ENCODE measurements at places on chromosomes 5 and 9.

DNA sequence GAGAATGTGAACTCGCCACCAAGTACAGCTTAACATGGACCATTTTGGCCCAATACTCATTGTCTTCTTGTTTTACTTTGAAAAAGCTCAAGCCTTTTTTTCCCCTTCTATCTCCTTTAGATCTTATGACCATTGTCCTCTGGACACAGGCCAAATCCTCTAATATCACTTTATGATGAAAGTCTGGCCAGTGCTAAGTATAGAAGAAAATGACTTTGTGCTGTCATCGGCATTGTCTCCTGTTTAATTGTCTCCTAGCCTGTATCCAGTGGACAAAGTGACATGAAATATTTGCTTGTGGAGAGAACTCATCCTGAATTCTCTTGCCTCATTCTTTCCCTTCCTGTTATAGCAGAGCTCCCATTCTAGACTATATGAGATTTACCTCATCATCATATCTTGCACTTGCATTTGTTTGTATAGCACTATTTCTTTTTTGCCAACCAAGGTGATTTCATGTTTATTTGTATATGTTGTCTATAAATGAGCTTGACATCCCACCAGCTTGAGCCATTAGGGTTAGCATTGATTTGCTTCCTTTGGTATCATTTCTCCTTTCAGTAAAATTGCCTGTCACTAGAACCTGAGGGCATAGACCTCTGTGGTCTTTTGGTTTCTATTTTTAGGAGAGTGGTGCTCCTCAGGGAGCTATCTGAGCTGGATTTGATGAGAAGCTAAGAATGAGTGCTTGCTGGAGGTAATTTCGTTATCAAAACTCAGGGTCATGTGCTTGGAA is 18.8 kb upstream of the TNFAIP8 start:
- DNase-seq = no peak
- no peaks in the 10 kb centered on the region for H3K36me3 ChIP-seq
- no peaks in the 10 kb centered on the region for H3K27me3 ChIP-seq
- H3K4me1 ChIP-seq = no peaks in the 10 kb centered on the region
- H3K27ac ChIP-seq = no peak overlapping the region

DNA sequence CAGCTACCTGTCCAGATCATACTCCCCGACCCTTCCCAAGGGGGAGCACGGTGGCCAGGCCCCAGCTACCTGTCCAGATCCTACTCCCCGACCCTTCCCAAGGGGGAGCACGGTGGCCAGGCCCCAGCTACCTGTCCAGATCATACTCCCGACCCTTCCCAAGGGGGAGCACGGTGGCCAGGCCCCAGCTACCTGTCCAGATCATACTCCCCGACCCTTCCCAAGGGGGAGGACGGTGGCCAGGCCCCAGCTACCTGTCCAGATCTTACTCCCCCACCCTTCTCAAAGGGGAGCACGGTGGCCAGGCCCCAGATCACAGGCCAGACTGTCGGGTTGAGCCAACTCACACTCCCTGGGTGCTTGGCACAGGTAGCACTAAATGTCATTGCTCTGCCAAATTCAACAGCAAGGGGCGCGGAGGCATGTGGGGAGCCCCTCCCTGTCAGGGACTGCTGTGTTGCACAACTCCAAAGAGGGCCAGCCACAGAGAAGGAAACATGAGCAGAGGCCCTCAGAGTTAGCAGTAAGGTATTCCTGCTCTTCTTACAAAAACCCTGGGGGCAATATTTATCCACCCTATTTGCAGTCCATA is 136.9 kb downstream of the OLFM1 start:
- H3K4me3 ChIP-seq = no peak overlapping the region
- no peak for DNase-seq
- no peak overlapping the region for H3K27ac ChIP-seq
- no peaks in the 10 kb centered on the region for H3K36me3 ChIP-seq
- H3K27me3 ChIP-seq = no peaks in the 10 kb centered on the region

DNA sequence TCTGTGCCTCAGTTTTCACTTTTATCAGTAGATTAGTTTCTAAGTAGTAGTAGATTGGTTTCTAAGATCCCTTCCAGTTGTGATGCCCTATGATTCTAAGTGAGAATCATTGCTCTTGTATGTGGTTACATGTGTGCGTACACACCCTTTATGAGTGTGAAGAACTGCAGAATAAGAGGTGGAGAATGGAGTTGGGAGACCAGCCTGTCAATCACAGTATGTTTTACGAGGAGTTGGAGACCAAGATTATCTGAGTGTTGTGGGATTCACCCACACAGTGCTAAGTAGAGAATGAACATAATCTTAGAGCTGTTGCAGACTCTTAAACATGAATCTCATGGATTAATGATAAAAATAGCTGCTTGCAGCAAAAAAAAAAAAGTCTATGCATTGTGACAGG is 37.6 kb downstream of the KIF24 start:
- H3K4me1 ChIP-seq = no peaks in the 10 kb centered on the region
- no peak for DNase-seq
- no peak overlapping the region for H3K4me3 ChIP-seq
- H3K36me3 ChIP-seq = no peaks in the 10 kb centered on the region
- H3K27me3 ChIP-seq = no peaks in the 10 kb centered on the region
- no peak overlapping the region for H3K27ac ChIP-seq

DNA sequence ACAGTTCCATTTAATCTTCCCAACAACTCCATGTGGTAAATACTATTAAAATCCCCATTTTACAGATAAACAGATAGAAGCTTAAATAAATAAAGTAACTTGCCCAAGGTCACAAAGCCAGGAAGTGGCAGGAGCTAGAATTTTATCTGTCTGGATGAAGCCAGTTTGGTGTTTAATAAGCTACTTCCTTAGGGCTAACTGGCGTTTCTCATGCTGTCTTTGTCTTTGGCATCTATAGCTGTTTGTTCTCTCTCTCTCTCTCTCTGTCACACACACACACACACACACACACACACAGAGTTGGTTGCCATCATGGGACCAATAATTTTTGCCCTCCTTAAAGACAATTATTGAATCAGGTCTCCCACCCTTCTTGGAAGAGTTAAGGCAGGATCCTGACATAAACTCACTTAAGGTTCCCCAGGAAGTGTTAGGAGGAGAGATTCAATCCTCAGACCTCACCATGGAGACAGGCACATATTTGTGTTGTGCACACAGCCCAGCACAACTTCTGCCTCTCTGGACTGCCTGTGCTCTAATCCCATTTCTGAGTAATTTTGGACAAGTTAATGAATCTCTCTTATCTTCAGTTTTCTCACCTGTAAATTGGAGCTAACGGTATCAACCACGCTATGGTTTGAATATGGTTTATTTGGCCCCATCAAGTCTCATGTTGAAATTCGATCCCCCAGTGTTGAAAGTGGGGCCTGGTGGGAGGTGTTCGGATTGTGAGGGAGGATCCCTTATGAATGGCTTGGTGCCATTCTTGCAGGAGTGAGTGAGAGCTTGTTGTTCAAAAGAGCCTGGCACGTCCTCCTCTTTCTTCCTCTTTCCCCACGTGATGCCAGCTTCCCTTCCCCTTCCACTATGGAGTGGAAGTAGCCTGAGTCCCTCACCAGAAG is 8.3 kb upstream of the ADRA1B start:
- H3K36me3 ChIP-seq = no peaks in the 10 kb centered on the region
- H3K27me3 ChIP-seq = no peaks in the 10 kb centered on the region
- peaks cover 49% of the 10 kb centered on the region for H3K4me1 ChIP-seq

- no peaks in the 10 kb centered on the region for H3K27me3 ChIP-seq
- no peak overlapping the region for H3K27ac ChIP-seq
- no peaks in the 10 kb centered on the region for H3K36me3 ChIP-seq
- no peaks in the 10 kb centered on the region for H3K4me1 ChIP-seq
- DNase-seq = no peak
- H3K4me3 ChIP-seq = no peak overlapping the region
These were observed 28.3 kb upstream of the IL33 start for GRCh38 chr9:6187272-6187671.
